ENCODE measurements at places on chromosomes 4 and X.

GRCh38 chr4:140986045-140986444, 147.2 kb downstream of the RNF150 start:
- DNase-seq: no peak

GRCh38 chr4:82905205-82905604, 4.7 kb downstream of the THAP9 start:
- no peak for DNase-seq

DNA sequence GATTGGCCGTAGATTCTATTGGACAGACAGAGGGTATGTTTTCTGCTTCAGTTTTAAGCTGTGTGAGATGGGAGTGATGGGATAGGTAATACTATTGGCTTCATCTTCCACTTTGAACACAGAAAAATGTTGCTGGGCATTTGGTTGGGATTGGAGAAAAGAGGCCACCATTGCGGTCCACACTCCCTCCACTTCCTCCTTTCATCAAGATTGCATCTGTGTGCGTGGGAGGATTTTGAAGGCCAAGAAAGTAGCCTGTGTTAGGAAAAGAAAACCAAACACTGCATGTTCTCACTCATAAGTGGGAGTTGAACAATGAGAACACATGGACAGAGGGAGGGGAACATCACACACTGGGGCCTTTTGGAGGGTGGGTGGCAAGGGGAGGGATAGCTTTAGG, 56.4 kb downstream of the EGF start:
- no peak for DNase-seq

- peak; percentile 4 for DNase-seq
These were observed 147.5 kb downstream of the DLG3 start for GRCh38 chrX:70592091-70592490.

DNA sequence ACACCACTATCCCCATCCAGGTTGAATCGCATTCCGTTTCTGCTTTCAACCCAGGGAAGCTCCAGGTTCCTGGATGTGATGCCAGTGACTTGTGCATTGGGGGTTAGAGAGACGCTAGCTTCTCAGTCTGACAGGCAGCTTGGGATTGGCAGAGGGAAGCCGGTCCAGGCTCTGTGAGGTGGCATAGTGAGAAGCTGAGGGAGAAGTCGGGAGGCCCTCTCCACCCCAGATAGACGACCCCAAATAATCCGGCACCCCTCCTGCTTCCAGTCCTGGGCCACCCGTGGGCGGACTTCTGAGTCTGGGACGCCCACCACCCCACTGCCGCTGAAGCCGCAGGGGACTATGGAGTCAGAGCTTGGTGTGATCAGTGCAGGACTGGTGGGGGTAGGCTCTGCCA, 7.4 kb downstream of the MAGEA4 start:
- no peak for DNase-seq

DNA sequence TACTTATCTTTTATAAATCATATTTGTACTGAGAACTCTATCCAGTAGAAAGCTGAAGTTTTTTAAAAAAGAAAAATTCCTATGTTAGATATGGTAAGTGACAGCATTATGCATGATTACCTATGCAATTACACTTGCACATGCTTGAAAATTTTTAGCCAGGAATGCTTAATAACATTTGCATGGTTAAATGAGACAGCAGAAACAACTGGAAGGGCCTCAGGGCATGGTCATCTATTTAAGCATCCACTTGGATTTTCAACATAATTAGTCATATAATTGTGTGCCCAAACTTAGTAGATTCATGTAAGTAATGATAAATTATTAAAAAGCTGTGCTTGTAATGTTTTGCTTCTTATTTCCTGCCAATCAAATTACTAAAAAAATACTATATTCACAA, 151.9 kb downstream of the TTC29 start:
- DNase-seq: no peak

DNA sequence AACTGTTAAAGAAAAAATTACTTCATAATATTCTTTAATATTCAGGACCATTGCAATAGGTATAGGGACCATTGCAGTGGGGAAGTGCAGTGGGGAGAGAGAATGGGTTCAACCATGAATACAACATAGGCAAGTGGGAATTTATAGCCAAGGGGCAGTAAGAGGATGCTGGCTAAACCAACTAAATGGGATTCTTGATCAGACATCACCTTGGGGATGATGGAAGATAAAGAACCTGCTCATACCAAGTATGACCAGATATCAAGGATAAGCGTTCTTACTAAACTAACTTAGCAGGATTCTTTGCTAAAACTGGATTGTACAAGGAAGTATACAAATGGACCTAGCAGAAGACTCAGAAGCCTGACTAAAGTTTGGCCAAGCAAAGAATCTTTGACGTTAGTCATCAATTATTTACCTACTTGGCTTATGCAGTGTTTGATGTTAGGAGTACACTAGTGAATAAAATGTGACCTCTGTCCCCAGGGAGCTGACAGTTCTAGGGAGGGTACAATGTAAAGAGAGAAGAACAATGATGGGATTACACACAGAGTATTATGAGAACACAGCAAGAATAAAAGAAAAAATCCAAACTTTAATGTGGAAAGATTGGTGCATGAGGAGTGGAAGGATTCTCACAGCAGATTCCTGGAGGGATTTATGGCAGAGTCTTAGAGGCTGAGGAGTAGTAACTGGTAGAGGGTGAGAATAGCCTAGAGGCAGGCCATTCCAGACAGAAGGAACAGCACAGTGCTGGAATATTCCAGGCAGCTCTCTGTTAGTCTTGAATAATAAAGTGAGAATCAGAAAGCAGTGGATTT, 54.7 kb upstream of the MYOZ2 start:
- DNase-seq: no peak

DNA sequence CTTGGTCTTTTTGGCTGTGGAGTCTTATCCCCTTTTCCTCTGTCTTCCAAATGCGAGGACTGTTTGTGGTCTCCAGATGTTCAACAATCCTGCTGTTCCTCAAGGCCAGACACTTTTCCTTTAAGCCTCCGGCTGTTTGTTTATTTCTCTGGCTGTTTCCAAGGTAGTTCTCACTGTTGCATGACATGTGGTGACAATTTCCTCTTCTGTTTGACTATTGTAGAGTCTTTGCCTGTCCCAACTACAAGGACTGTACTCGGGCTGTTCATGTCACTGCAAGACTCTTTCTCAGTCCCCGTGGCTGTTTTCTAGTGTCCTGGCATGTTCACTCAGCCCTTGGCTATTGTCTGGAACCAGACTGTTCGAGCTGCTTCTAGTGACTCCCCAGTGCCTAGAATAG, 50.6 kb downstream of the ZNF157 start:
- DNase-seq: no peak

DNA sequence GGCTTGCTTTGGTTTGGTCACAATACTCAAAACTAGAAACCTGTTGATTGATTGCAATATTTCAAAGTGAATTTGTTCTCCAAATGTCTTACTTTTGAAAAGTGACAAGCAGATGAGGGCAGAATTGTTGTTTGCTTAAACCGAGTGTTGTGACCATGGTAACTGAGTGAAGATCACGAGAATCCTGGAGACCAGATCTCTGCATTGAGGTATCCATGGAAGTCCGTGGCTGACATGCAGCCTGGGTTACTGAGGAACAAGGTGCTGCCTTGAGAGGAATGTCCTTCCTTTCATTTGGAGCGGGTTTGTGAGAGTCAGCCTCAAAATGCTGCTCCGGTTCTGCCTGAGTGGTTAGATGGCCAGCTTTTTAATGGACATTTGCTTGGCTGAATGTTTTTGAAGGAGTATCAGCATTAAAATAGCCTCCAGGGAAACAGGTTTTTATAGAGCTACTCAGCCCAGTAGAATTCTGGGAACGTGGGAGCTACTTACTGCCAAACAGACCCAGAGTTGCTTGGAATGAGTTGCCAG, 31.3 kb downstream of the NYX start:
- no peak for DNase-seq

GRCh38 chr4:42018451-42018850, 28.1 kb downstream of the SLC30A9 start:
- DNase-seq: no peak

DNA sequence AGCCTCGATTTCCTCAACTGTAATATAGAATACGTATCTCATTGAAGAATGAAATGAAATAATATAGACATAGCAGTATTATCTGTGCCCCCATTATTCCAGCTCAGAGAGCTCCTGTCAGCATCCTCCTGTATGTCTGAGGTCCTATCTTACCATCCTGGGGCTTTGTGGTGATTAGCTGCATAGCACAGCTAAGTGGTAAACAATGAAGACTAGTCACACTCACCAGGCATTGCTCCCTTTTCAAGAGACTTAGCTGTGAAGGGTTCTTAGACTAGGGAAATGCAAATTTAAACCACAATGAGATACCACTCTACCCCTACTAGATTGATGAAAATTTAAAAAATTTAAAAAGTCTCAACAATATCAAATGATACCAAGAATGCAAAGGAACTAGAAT, 172.9 kb downstream of the SLC39A8 start:
- no peak for DNase-seq

GRCh38 chrX:69431420-69431819, 72.7 kb upstream of the NALF2 start:
- no peak for DNase-seq

GRCh38 chrX:115344885-115345614, 55.5 kb downstream of the LUZP4 start:
- peak; percentile 78 for DNase-seq

- DNase-seq: no peak
These were observed 510 bp downstream of the HMGB3 start for GRCh38 chrX:150983521-150984168.

GRCh38 chr4:4637710-4638109, 95.9 kb upstream of the STX18 start:
- no peak for DNase-seq

GRCh38 chr4:177182166-177182565, 127.5 kb upstream of the NEIL3 start:
- DNase-seq: no peak

DNA sequence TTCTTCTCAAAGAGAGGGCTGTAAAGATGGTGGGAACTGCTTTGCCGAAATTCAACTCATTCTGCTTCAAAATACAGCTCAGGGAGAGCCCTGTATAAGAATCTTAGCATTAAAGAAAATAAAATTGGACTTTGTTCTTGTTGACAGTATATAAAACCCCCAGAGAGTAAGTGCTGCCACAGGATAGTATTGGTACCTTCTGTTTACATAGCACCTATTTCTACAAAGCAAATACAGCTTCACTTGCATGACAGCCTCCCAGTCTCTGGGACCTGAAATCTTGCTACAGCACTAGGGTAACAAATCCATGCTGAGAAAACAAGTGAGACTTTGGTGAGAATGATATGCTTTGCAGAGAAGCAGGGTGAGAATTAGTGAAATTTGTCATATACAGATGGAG, 428.6 kb downstream of the ADGRL3 start:
- no peak for DNase-seq

GRCh38 chr4:109649872-109650271, 53.4 kb downstream of the CASP6 start:
- no peak for DNase-seq

DNA sequence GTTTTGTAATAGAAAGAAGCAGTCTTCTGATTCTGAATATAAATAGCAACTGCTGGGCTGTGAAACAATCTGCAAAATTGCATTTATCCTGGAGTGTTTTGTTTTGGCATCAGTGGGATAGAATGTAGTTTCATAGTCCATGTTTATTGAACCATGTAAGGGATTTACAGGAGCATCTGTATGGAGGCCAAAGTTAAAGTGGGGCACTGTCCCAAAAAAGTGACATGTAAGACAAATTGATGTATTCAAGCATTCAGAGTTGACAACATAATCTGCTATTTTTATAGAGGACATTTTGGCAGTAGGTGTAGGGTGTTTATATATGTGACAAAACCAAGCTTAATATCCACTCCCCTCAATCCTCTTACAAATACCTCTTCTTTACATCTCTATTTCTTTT, 200.5 kb upstream of the ANK2 start:
- no peak for DNase-seq

DNA sequence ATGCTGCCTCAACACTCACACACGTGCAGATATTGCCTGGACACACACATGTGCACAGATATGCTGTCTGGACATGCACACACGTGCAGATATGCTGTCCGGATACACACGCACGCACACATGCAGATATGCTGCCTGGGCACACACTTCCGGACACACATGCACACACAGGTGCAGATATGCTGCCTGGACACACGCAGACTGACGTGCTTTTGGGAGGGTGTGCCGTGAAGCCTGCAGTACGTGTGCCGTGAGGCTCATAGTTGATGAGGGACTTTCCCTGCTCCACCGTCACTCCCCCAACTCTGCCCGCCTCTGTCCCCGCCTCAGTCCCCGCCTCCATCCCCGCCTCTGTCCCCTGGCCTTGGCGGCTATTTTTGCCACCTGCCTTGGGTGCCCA, 14.7 kb downstream of the FGFRL1 start:
- no peak for DNase-seq

DNA sequence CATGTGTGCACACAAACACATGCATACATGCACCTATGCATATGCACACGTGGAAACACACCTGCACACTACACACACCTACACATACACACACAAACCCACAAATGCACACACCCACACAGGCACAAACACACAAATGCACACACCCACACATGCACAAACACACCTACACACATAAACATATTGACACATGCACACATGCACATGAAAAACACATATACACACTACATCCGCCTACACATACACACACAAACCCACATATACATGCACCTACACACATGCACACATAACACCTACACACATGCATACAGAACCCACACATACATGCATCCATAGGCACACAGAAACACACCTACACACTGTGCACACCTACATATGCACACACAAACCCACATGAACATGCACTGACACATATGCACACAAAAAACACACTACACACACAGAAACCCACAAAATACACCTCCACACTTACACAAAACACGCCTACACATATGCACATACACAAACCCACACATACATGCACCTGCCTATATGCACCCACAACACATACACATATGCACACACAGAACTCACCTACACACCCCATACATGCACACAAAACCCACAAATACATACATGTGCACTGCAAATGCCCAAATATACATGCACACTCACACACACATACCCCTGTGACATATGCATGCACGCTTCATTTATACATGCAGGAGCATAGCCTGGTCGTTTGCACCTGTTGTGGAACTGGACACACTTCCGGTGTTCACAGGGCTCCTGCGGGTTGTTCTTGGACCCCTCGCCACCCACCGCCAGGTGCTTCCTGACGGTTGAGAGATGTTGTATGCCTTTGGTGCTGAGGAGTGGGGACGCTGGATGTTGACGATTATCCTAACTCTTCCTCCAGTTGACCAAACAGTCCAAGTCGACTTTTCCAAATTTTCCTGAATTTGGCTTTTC, 22.1 kb downstream of the CD99 start:
- DNase-seq: no peak

DNA sequence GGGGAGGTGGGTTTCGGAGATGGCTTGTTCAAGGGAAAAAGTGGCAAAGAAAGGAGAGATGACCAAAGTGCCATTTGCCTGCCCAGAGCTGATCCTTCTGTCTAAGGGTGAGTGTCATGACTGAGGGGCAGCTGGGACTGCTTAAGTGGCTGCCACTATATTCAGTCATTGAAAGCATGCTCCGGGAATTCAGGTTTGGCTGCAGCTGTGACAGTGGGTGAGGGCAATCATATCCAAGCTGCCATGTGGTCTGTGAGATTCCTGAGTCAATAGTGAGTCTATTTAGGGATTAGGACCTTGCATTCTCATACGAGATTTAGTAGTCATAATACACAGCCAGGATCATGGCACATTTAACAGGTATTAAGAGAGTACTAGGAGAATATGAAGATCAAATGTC, 138.8 kb upstream of the BANK1 start:
- DNase-seq: no peak

GRCh38 chr4:5361968-5362367, 310.7 kb downstream of the STK32B start:
- no peak for DNase-seq

GRCh38 chrX:44951572-44952067, 78.6 kb downstream of the KDM6A start:
- DNase-seq: no peak

Data from AG04449 (cell line).